Mesenteric fat pad (tissue), 1 donor: ENCODE measurements at places on chromosomes 3 and 15.

DNA sequence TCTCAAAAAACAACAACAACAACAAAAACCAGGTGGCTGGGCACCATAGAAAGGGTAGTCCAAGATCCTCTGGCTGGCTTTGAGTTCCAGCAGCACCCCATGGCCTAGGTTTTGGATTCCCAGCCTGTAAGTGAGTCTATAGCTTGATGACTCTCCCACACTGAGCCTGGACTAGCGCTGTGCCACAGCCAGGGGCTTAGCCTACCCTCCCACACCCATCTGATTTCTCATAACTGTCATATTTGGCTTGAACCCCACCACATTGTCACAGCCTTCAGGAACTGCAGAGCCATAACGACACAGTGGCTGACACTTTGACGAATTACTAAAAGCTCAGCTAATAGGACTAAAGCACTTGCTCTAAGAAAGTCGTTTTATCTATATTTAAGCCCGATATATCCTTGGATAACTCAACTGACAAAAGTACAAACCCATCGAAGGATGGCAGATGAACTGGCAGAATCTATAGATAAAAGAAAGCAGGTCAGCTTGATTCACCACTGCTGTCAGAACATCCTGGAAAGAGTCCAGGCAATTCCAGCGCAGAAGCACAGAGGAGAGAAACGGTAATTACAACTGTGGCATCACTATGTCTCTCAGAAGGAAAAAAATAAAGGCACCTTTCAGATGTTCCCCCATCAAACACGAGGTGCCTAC lies 62.1 kb downstream of the HOMER2 start:
- peak; percentile 55 for DNase-seq

- no peak for DNase-seq
Observed at GRCh38 chr3:154176036-154176435, 54.8 kb downstream of the ARHGEF26 start.

- no peak for DNase-seq
Observed at GRCh38 chr3:127101411-127102187, 91.3 kb upstream of the PRR23E start.

GRCh38 chr3:49740427-49740826 lies 16.7 kb upstream of the GMPPB start:
- no peak for DNase-seq

DNA sequence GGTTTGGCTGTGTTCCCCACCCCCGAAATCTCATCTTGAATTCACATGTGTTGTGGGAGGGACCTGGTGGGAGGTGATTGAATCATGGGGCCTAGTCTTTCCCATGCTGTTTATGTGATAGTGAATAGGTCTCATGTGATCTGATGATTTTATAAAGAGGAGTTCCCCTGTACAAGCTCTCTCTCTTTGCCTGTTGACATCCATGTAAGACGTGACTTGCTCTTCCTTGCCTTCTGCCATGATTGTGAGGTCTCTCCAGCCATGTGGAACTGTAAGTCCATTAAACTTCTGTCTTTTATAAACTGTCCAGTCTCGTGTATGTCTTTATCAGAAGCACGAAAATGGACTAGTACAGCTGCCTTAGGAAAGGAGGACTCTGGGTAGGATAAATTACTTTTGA lies 976.7 kb downstream of the MCTP2 start:
- DNase-seq = no peak

- DNase-seq = no peak
Observed at GRCh38 chr15:51634591-51635198, 12.1 kb upstream of the DMXL2 start.

GRCh38 chr3:179720196-179720595 lies 67.4 kb downstream of the USP13 start:
- DNase-seq = no peak

DNA sequence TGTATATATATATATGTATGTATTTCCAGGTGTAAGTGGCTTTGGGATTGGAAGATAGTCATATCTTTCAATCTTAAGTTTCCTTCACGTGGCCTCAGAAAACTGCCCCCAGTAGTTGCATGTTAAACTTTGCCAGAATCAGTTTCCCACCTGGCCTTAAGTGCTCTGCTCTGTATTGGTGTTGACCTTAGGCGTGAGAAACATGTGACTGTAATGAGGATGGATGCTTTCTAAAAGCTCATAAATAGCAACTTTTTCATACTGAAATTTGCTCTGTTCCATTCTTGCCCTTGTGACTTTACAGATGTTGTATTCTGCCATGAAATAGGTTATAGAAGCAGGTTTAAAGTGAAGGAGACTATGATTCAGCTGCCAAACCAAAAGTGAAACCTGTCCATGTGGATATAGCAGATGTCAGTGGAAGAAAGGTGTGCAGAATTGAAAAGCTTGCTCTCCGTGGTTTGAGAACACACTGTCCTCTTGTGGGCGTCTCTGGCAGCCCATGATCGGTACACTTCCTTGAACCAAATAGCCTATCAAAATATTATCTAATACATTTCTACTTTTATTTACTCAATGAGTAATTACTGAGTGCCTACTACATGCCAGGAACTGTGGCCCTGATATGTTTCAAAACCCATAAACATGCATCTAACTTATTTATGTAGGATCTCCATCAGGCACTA lies 15.8 kb downstream of the SCG5 start:
- no peak for DNase-seq

- DNase-seq = no peak
Observed at GRCh38 chr3:31196881-31197364, 302.5 kb upstream of the GADL1 start.

GRCh38 chr3:65406470-65406869 lies 632.2 kb downstream of the MAGI1 start:
- no peak for DNase-seq
